ENCODE measurements at places on chromosomes 11 and 22. TPM values are rescaled to one million over a fixed set of nuclear protein-coding genes. Genes with fewer than 3 reads are reported as not detected.

The MMP8 gene
- total RNA-seq: under 0.01 TPM

The XKR3 gene
- total RNA-seq: not detected

The KRTAP5-8 gene
- total RNA-seq: not detected

The TRABD gene
- 34.1 TPM for total RNA-seq

The RASSF10 gene
- 0.26 TPM for total RNA-seq

The OR8G1 gene
- total RNA-seq: not detected

The BRMS1 gene
- 44.3 TPM for total RNA-seq

The SLC5A4 gene
- total RNA-seq: not detected

The MRPL23 gene
- total RNA-seq: 66.0 TPM

The RIMBP3B gene
- total RNA-seq: under 0.01 TPM

The OVOL1 gene
- under 0.01 TPM for total RNA-seq

The MOV10L1 gene
- total RNA-seq: 3.0 TPM

The GAL3ST3 gene
- total RNA-seq: 0.91 TPM

The STARD10 gene
- total RNA-seq: 38.3 TPM

The HOATZ gene
- not detected for total RNA-seq
